ENCODE measurements at places on chromosomes 2 and 18. TPM values are rescaled to one million over a fixed set of nuclear protein-coding genes. Genes with fewer than 3 reads are reported as not detected.

- peak overlapping the region; percentile 83 for H3K27ac ChIP-seq
- H3K27me3 ChIP-seq: no peaks in the 10 kb centered on the region
- DNase-seq: peak; percentile 73
- H3K4me3 ChIP-seq: no peak overlapping the region
- H3K36me3 ChIP-seq: no peaks in the 10 kb centered on the region
Measured at GRCh38 chr2:237714690-237715458, 83.7 kb upstream of the RBM44 start.

Gene CRYBA2
- not detected for total RNA-seq

Gene PPP1R1C
- 27.4 TPM for total RNA-seq

Gene SLC16A14
- 10.8 TPM for total RNA-seq

Gene PLGLB2
- not detected for total RNA-seq

GRCh38 chr2:212843409-212844199, 305.0 kb upstream of the ERBB4 start:
- H3K36me3 ChIP-seq: no peaks in the 10 kb centered on the region
- H3K4me3 ChIP-seq: no peak overlapping the region
- no peak for DNase-seq
- H3K27ac ChIP-seq: no peak overlapping the region

DNA sequence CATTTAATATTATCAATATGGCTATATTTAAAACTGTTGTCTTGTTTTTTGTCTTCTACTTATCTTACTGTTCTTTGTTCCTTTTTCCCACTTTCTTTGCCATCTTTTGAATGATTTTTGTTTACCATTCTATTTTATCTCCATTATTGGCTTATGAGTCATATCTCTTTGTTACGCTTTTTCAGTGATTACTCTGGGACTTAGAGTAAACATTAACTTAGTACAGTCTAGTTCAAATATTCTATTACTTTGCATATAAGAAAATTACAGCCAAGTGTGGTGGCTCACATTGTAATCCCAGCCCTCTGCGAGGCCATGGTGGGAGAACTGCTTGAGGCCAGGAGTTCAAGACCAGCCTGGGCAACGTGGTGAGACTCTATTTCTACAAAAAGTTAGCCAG, 26.1 kb downstream of the ADCY3 start:
- H3K4me1 ChIP-seq: no peaks in the 10 kb centered on the region
- no peak for DNase-seq
- H3K36me3 ChIP-seq: no peaks in the 10 kb centered on the region
- H3K4me3 ChIP-seq: no peak overlapping the region

- H3K4me1 ChIP-seq: no peaks in the 10 kb centered on the region
- no peaks in the 10 kb centered on the region for H3K27me3 ChIP-seq
- no peak overlapping the region for H3K27ac ChIP-seq
- H3K36me3 ChIP-seq: no peaks in the 10 kb centered on the region
- no peak for DNase-seq
Measured at GRCh38 chr2:32864334-32865111, 82.2 kb upstream of the LTBP1 start.

Gene DSC1
- total RNA-seq: not detected

- no peaks in the 10 kb centered on the region for H3K27me3 ChIP-seq
- no peaks in the 10 kb centered on the region for H3K36me3 ChIP-seq
Measured at GRCh38 chr2:241225545-241225944, 37.1 kb downstream of the ANO7 start.

DNA sequence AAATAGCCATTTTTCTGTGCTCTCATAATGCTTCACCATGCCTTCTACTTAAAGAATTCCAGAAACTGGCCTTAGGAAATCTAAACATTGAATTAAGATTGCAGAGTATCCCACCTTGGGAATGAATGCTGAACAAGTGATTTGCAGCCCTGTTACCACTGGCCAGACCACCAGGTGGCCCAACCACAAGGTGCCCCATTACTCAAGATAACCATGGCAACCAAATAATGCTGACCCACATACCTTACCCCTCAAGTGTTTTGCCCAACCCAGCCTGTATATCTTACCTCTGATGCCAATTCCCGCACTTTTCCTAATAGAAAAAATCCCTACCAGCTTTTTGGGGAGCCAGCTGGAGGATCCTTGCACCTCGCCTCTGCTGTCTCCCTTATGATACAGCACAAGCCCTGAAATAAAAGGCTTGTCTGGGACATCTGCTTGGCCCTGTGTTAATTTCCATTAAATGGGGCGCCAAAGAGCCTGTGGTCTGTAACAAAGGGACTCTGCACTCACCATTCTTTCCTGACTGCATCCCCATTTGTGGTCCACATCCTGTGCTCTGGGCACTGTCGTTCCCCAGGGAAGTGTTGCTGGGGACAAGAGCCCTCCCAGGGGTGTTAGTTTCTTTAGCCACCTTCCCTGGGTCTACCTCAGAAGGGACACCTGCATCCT, 17.3 kb upstream of the KCNF1 start:
- no peak overlapping the region for H3K27ac ChIP-seq
- no peaks in the 10 kb centered on the region for H3K36me3 ChIP-seq
- no peak overlapping the region for H3K4me3 ChIP-seq
- H3K4me1 ChIP-seq: no peaks in the 10 kb centered on the region
- DNase-seq: no peak

Gene HRH4
- not detected for total RNA-seq

GRCh38 chr2:195595825-195596224, 61.2 kb upstream of the SLC39A10 start:
- DNase-seq: no peak
- H3K4me1 ChIP-seq: no peaks in the 10 kb centered on the region

DNA sequence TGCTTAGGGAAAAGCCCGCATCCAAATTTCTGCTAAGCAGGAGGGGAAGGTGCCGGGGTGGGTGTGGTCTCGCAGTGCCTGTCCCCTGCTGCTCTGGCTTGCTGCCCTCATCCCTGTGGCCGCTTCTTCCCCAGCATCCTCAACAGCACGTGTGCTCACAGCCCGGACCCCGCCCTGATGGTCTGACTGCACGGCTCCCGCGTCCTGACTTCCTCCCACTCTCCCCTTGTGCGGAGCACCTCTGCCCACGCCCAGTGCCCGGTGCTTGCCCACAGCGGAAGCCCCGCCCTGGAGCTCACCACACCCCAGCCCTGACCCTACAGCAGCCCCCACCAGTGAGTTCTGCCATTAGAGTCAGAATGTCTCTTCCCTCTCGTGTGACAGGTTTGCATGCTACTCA, 277.9 kb downstream of the NDUFA10 start:
- no peak for DNase-seq
- peaks cover 6% of the 10 kb centered on the region for H3K4me1 ChIP-seq
- no peak overlapping the region for H3K27ac ChIP-seq

Gene DNAJC27
- total RNA-seq: 3.1 TPM

DNA sequence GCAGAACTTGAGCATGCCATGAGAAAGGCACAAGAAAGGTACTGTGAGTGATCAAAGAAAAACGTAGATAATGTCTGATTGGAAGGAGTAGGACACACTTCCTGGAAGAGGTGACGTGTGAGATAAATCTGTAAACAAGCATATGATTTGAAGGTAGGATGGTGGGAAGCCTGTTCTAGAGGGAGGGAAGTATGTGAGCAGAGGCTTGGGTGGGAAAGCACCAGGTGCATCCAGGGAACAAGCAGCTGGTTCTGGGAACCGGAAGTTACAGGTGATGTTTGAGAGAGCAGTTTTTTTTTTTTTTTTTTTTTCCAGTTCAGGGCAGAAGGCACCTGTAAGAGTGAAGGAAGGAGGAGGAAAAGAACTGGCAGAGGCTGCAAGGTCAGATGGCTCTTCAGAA, 116.6 kb upstream of the EFEMP1 start:
- no peak overlapping the region for H3K4me3 ChIP-seq
- no peak for DNase-seq
- H3K4me1 ChIP-seq: no peaks in the 10 kb centered on the region
- H3K27ac ChIP-seq: no peak overlapping the region
- no peaks in the 10 kb centered on the region for H3K27me3 ChIP-seq
- H3K36me3 ChIP-seq: no peaks in the 10 kb centered on the region

DNA sequence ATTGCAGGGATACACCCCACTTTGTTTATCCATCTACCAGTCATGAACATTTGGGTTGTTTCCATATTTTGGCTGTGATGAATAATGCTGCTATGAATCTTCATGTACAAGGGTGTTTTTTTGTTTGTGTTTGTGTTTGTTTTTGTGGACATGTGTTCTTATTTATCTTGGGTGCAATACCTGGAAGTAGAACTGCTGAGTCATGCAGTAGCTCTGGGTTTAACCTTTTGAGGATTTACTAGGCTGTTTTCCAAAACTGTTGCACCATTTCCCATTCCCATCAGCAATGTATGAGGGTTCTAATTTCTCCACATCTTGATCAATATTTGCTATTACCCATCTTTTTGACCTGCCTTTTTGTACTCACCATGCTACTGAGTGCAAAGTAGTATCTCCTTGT, 140.0 kb upstream of the CYP1B1 start:
- no peaks in the 10 kb centered on the region for H3K27me3 ChIP-seq
- no peak overlapping the region for H3K4me3 ChIP-seq
- no peaks in the 10 kb centered on the region for H3K36me3 ChIP-seq
- no peak for DNase-seq
- no peak overlapping the region for H3K27ac ChIP-seq
- peaks cover 3% of the 10 kb centered on the region for H3K4me1 ChIP-seq

DNA sequence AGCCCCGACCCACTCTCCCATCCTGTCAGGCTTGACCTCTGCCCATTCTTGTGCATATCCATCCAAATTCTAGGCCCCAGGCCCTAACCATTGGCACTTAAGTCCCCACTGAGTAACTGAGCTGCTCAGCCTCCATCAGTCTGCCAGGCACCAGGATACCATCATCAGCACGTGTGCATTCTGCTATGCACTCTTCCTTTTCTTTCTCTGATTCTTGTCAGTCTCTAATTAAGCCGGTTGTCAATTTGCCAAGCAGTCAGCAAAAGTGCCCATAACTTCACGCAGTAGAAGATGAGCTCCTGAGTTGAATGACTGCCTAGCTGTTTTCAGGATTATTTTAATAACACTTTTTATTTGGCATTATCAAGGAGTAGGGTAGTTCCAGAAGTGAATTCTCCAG, 107.2 kb downstream of the FEZ2 start:
- H3K36me3 ChIP-seq: no peaks in the 10 kb centered on the region
- no peaks in the 10 kb centered on the region for H3K27me3 ChIP-seq
- H3K27ac ChIP-seq: no peak overlapping the region
- no peak for DNase-seq

DNA sequence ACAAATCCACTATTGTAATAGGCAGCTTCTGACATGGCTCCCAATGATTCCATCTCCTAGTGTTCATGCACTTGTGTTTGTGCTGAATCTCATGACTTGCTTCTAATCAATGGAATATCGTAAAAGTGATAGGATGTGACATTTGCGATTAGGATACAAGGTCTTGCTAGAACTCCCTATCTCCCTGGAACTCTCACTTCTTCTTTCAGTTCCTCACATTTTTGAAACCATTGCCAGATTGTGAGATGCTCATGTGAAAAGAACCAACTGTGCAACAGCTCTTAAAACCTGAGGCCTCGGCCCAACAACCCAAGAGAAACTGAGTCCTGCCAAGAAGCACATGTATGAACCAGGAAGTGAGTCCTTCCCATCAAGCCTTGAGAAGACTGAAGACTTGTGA, 226.9 kb upstream of the DTNA start:
- H3K27ac ChIP-seq: no peak overlapping the region
- no peak overlapping the region for H3K4me3 ChIP-seq
- H3K36me3 ChIP-seq: no peaks in the 10 kb centered on the region
- H3K4me1 ChIP-seq: no peaks in the 10 kb centered on the region
- no peaks in the 10 kb centered on the region for H3K27me3 ChIP-seq

Gene POTEC
- not detected for total RNA-seq

GRCh38 chr2:236119476-236119875, 48.7 kb downstream of the GBX2 start:
- H3K27me3 ChIP-seq: no peaks in the 10 kb centered on the region
- H3K27ac ChIP-seq: no peak overlapping the region
- no peak for DNase-seq
- no peak overlapping the region for H3K4me3 ChIP-seq

Gene DSG4
- 0.07 TPM for total RNA-seq

GRCh38 chr2:88481691-88482336, 29.3 kb upstream of the FOXI3 start:
- DNase-seq: no peak
- no peaks in the 10 kb centered on the region for H3K36me3 ChIP-seq
- H3K27ac ChIP-seq: no peak overlapping the region
- H3K4me3 ChIP-seq: no peak overlapping the region
- H3K27me3 ChIP-seq: no peaks in the 10 kb centered on the region
